ENCODE measurements at places on chromosomes 1 and 21.

GRCh38 chr1:118117521-118117920, 67.5 kb downstream of the SPAG17 start:
- no peak for DNase-seq

GRCh38 chr1:5475572-5475971, 516.7 kb downstream of the NPHP4 start:
- no peak for DNase-seq

GRCh38 chr1:229885568-229886495, 181.2 kb upstream of the GALNT2 start:
- no peak for DNase-seq

DNA sequence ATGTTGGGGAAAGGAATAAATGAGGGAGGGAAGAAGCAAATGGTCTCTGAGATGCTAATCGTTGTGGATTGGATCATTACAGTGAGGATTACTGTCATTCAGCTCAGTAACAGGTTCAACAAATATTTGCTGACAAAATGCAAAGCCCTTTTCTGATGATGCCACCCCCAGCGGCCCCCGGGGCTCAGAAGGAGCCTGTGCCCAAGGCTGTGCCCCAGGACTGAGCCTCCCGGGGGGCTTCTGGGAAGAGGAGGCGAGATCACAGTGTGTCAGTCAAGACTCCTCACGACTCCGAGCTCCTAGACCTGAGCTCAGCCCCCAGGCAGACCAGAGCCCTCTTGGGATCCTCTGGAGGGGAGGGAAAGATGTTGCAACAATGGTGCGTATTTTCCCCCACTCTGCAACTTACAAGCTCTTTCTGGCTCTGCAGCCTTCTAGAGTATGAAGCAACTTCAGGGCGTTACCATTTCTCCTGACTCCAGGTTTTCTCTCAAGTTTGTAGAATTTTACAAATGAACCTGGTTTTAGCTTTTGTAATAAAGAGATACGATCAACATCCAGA, 20.8 kb downstream of the EPHA8 start:
- no peak for DNase-seq
